Fibroblast of lung (primary cell): ENCODE measurements at places on chromosomes 1 and 21. TPM values are rescaled to one million over a fixed set of nuclear protein-coding genes. Genes with fewer than 3 reads are reported as not detected.

AMPD1 gene
- not detected in 2 replicates for total RNA-seq

TRABD2B gene
- under 0.01 TPM in 2 replicates for total RNA-seq

TSPEAR gene
- not detected in 2 replicates for total RNA-seq

KCNJ10 gene
- total RNA-seq = not detected in 2 replicates

WNT3A gene
- not detected in 2 replicates for total RNA-seq

CYP4X1 gene
- not detected in 2 replicates for total RNA-seq

S100A8 gene
- total RNA-seq = not detected in 2 replicates

TRIM63 gene
- total RNA-seq = not detected in 2 replicates

SYPL2 gene
- total RNA-seq = 0.26 and 1.7 TPM in 2 replicates

TMEM59 gene
- total RNA-seq = 217 and 431 TPM in 2 replicates

KRTAP8-1 gene
- total RNA-seq = not detected in 2 replicates

CELA2A gene
- total RNA-seq = not detected in 2 replicates

MYOG gene
- total RNA-seq = not detected in 2 replicates

NKAIN1 gene
- total RNA-seq = under 0.01 and 0.17 TPM in 2 replicates

UBE2U gene
- not detected in 2 replicates for total RNA-seq

NBPF3 gene
- 13.4 and 35.0 TPM in 2 replicates for total RNA-seq

FAM151A gene
- not detected in 2 replicates for total RNA-seq

FAM78B gene
- 0.33 and 0.51 TPM in 2 replicates for total RNA-seq

SPRR1B gene
- total RNA-seq = not detected in 2 replicates

SPRR2F gene
- total RNA-seq = not detected in 2 replicates

IFI44 gene
- total RNA-seq = 21.6 and 28.9 TPM in 2 replicates

RIIAD1 gene
- total RNA-seq = not detected in 2 replicates

COL9A2 gene
- 2.1 and 2.8 TPM in 2 replicates for total RNA-seq

CNR2 gene
- not detected in 2 replicates for total RNA-seq

TFF3 gene
- not detected in 2 replicates for total RNA-seq

SSR2 gene
- total RNA-seq = 304 and 455 TPM in 2 replicates

G0S2 gene
- 79.1 and 180 TPM in 2 replicates for total RNA-seq

PRKAB2 gene
- 13.9 and 22.0 TPM in 2 replicates for total RNA-seq

SYT11 gene
- total RNA-seq = 30.3 and 71.3 TPM in 2 replicates

IFFO2 gene
- 5.6 and 5.8 TPM in 2 replicates for total RNA-seq

JAM2 gene
- total RNA-seq = 1.0 and 2.1 TPM in 2 replicates

SLFNL1 gene
- 0.51 and 0.66 TPM in 2 replicates for total RNA-seq

PPP2R5A gene
- total RNA-seq = 25.9 and 35.2 TPM in 2 replicates

NES gene
- total RNA-seq = 44.2 and 87.4 TPM in 2 replicates

GBP5 gene
- under 0.01 and 0.17 TPM in 2 replicates for total RNA-seq

ST6GALNAC5 gene
- 0.83 and 1.3 TPM in 2 replicates for total RNA-seq

EFNA3 gene
- 0.33 and 0.51 TPM in 2 replicates for total RNA-seq

CRYAA gene
- total RNA-seq = not detected in 2 replicates

HSF2BP gene
- total RNA-seq = 1.2 and 1.8 TPM in 2 replicates

OR14K1 gene
- total RNA-seq = not detected in 2 replicates

NBPF4 gene
- not detected in 2 replicates for total RNA-seq

TNFRSF9 gene
- under 0.01 TPM in 1 of 2 replicates, not detected in the other for total RNA-seq

SLAMF8 gene
- under 0.01 TPM in 1 of 2 replicates, not detected in the other for total RNA-seq

HORMAD1 gene
- total RNA-seq = under 0.01 TPM in 1 of 2 replicates, not detected in the other

LCE1D gene
- not detected in 2 replicates for total RNA-seq

KAZN gene
- total RNA-seq = 4.6 and 5.0 TPM in 2 replicates

TGFB2 gene
- total RNA-seq = 13.6 and 13.9 TPM in 2 replicates

WNT4 gene
- total RNA-seq = under 0.01 TPM in 1 of 2 replicates, not detected in the other

TAGLN2 gene
- 220 and 300 TPM in 2 replicates for total RNA-seq

MYOCOS gene
- total RNA-seq = not detected in 2 replicates

KCNJ9 gene
- total RNA-seq = under 0.01 TPM in 2 replicates

CHIA gene
- not detected in 2 replicates for total RNA-seq

FCER1G gene
- total RNA-seq = not detected in 2 replicates

CRNN gene
- not detected in 2 replicates for total RNA-seq

LRRC71 gene
- not detected in 2 replicates for total RNA-seq

SPRR4 gene
- not detected in 2 replicates for total RNA-seq

SH2D1B gene
- not detected in 2 replicates for total RNA-seq

PGLYRP3 gene
- total RNA-seq = not detected in 2 replicates
